ENCODE measurements at places on chromosomes 5 and 9.
A peak's percentile ranks its signal among the peaks of the same experiment; 100 is the strongest.

GRCh38 chr9:37957664-37957953 is 53.7 kb upstream of the SLC25A51 start:
- no peak for DNase-seq

- DNase-seq: no peak
These were observed 61.4 kb upstream of the TRIO start for GRCh38 chr5:14081791-14082190.

DNA sequence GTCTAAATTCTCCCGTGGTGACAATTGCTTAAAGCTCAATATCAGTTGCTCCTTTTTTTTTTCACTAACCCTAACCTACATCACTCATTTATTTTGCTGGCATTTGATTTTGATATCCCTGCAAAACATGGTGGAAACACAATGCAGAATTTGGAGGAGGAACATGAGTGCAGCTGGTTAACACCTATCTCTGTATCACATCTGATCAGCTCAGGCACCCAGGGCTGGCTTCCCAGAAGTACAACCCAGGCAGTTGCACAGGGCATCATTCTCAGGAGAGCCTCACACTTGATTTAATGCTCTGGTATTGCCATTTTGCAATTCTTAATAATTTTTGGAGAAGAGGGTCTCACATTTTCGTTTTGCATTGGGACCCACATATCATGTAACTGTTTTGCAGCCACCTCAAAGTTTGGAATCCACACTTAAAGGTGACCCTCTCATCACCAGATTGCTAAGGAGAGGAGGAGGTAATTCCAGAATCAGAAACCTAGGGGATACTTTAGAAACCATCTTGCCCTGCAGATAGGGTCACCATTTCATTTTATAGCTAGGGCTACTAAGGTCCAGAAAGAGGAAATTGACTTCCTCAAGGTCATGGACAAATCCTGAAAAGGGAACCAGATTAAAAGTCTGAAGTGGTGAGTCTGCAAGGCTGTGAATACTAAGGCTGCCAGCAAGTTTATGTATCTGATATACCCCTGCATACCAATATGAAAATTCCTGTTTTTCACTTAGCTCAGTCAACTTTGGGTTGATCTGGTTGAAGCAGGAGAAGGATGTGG is 19.3 kb upstream of the ADAM19 start:
- DNase-seq: no peak

DNA sequence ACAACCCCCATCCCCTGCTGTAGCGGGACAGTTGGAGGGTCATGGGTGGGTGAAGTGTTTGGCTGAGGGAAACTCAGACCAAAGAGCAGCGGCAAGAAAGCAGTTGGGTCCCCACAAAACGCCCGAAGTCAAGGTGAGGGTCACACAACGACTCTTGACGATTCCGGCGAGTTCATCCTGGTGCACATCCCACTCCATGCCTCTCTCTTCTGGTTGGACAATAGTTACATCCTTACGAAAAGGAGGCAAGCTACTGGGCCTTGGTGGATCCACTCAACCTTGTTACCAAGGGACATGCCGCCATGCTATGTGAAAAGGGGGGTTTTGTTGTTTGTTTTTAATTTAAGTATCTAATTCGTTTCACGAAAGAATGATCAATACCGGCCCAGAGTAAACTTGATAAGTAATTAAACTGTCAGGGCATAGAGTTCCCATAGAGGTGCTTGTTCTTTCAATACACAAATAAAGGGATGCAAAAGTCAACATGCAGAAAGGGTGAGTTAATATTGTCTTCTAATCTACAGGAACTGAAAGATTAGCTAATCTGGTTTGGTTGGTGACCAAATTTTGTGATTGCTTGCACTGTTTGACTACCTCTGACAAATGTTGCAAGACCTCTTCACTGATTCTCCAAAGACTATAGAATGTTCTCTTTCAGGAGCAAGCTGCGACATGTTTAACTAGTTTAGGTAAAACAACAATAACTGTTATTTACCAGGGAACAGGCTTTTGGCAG is 732 bp upstream of the SMIM15 start:
- DNase-seq: no peak

GRCh38 chr9:95138474-95138873 is 179.0 kb downstream of the FANCC start:
- peak; percentile 88 for DNase-seq

DNA sequence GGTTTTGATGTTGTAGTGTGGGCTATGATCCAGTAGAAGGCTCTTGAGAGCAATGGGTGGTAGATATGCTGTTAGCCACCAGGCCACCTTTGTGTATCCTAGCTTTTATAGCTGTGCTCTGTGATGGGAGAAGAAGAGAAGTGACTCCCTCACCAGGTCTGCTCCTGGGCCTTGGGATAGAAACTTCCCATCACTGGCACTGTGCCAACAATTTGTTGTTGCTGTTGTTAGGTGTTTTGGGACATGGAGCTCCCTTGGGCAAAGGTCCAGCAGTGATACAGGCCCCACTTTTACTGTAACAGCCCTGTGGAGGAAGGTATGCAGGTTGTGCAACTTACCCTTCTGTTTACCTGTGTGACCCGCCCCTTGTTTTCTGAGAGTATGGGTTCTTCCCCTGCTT is 570.9 kb upstream of the GRIN3A start:
- DNase-seq: no peak

- no peak for DNase-seq
These were observed 253.8 kb downstream of the PBX3 start for GRCh38 chr9:126000731-126001580.

DNA sequence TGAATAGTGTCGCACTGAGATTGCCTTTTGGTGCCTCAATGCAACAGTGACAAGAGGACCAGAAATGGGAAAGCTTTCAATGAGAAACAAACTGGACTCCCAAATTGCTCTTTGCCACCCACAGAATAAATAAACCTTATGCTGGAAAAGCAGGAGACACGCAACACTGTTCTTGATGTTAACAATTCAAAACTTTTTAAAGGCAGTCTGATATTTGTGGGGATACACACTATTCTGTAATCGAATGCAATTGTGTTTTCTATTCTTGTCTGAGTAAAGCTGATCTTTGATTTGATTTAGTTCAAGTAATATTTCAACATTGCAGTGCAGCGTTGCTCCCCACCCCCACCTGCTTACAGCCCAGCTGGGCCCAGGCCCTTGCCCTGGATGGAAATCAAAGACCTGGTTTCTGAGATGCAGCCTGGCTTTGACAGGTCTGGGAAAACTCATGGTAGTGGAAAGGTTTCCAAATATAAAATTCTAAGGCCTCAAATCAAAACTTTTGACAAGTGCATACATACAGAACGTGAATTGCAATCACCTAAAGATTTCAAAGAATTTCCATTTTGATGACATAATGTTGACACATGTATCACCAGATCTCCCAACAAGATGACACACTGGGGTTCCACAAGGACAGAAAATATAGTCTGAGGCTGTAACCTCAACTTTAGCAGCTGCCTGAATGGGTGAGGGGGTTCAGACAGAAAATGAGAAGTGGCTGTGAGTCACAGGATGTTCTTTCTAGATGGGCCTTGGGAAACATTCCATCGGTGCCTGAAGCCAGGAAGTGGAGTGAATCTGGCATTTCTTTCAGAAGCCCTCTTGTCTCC is 55.1 kb downstream of the ABCA1 start:
- peak; percentile 58 for DNase-seq

DNA sequence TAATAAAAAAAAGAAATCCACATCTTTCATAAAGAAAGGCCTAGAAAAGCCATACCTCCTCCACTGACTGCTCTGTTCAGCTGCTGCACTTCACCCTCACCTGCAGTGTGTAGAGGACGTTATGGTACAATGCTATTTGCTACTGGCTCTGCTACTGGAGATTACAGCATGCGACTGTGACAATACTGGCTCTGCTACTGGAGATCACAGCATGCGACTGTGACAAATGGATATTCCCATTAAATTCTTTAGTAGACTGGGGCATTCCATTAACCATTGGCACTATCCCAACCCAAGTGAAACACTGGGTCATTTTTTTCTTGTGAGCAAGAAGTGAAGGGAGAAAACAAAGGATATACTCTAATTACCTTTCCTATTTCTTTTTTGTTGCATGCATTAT is 1063.5 kb upstream of the DMAC1 start:
- DNase-seq: no peak

- DNase-seq: no peak
These were observed 52.2 kb downstream of the MAP1B start for GRCh38 chr5:72159501-72159911.

DNA sequence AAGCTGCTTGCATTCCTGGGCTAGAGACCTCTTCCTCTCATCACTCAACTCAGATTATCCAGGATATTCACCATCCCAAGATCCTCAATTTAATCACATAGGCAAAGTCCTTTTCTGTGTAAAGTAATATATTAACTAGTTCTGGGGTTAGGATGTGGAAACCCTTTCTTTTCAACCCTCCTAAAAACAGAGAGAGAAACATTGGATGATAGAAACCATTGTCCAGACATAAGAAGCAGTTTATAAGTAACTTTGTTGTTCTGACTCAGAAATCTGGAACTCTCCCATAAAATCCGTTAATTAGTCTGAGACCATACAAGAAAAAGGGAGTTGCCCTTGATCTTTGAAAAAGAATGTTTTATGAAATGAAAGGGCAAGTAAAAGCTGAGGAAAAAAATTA is 817.1 kb upstream of the CDH9 start:
- no peak for DNase-seq

DNA sequence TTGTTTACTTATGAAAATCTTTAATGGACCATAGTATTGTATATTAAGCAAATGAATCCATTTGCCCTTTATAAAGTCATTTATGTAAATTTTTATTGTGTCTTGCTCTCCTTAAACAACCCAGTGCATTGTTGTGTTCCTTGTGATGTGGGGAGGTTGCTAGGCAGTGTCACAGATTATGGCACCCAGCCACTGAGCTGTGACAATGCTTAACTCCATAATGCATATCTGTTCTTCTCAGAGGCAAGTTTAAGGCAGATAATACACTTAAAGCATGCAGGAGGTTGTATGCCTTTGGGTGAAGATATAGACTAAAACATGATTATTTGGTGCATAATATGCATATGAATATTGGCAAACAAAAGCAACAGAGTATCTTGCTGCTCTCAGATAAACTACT is 269.6 kb upstream of the RIOK2 start:
- no peak for DNase-seq

DNA sequence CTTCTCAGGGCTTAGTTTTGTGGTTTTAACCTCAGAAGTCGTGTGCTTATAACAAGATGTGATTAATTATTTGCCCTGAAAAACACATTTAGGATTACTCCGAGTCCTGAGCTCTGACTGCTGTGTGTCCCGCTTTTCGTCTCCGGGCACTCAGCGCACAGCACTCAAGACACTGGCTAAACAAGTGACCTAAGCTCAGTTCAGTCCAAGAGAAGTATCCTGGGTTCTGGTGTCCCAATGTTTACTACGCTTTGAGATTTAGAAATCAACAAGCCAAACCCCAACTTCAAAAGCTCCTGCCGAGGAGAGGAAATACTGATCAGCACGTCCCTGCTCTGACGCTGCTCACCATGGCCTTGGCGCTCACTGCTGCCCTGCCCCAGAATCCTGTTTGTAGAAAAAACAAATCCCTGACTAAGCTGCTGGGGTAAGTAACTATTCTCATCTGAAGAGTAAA is 53.2 kb downstream of the IPPK start:
- peak; percentile 74 for DNase-seq

DNA sequence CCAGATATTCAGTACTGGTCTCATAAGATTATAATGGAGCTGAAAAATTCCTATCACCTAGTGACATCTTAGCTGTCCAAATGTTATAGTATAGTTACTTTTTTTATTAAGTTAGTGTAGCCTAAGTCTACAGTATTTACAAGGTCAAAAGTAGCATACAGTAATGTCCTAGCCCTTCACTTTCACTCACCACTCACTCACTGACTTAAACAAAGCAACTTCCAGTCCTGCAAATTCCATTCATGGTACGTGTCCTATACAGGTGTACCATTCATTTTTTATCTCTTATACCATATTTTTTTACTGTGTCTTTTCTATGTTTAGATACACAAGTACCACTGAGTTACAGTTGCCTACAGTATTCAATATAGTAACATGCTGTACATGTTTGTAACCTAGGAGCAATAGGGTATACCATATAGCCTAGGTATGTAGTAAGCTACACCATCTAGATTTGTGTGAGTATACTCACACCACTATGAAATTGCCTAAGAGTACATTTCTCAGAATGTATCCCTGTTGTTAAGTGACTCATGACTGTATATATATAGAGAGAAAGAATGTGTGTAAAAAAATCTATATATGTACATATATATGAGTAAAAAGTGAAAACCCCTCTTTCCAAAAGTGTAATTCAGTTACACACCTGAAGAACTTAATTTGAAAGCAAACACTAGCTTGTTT is 234.8 kb upstream of the WWC1 start:
- no peak for DNase-seq

- no peak for DNase-seq
These were observed 346.3 kb downstream of the NDUFS4 start for GRCh38 chr5:53906736-53907135.

- DNase-seq: no peak
These were observed 466.9 kb downstream of the DMRTA1 start for GRCh38 chr9:22913518-22913917.
